ENCODE measurements at places on chromosomes 1 and 21.

GRCh38 chr1:63920154-63921117 is 146.6 kb downstream of the ROR1 start:
- DNase-seq: no peak

DNA sequence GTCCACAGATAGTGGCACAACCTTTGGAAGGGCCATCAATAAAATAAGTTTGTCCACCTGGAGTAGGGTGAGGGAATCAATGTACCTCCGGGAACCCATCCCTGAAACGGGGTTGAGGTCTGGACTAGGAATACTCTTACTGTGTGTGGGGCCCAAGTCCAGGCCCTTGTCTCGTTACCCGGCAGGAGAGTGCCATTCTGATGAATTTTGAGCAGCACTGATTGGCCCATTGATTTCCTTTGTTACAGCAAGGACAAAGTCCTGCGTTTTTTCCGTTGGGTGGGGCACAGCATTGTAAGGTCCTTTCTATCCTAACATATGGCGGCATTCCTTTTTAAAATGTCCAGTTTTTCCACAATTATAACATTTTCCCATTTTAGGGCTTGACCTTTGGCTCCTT is 75.2 kb downstream of the AXDND1 start:
- no peak for DNase-seq

- no peak for DNase-seq
These were observed 347.2 kb downstream of the DISC1 start for GRCh38 chr1:231973830-231974229.

GRCh38 chr1:20726118-20726911 is 6.2 kb downstream of the SH2D5 start:
- no peak for DNase-seq

GRCh38 chr1:180542838-180543145 is 16.0 kb upstream of the OVAAL start:
- DNase-seq: no peak

DNA sequence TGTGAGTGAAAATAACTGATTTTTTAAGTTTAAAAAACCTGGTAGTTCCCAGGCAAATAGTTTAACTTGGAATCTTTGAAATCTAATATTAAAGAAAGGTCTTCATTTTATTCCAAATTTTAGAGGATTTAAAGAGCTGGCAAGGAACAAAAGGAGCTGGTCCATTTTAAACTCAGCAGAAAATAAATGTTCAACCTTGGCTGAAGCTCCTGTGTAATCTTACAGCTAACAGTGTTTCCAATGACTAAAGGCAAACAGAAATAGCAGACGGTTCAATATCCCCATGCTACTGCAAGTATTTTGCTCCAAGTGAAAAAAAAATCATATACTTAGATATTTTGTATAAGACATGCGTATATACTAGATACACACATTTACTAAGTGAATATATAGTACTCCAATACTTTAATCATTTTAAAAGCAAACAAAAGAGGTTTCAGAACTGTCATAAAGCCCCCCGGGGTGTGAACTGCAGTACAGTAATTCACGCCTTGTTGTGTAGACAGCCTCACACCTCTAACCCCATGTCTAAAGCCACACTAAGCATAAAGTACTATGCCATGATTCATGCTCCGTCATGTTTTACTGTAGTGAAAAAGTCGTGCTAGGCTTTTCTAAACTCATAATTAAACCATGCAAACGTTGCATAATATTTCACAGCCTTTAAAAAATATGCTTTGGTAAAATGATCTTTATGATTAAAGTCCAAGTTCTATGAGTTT is 132.2 kb downstream of the CLIC6 start:
- no peak for DNase-seq

GRCh38 chr1:147341246-147341645 is 98.8 kb downstream of the CHD1L start:
- DNase-seq: no peak

- DNase-seq: no peak
These were observed 185.1 kb downstream of the PLPP3 start for GRCh38 chr1:56394298-56394697.

DNA sequence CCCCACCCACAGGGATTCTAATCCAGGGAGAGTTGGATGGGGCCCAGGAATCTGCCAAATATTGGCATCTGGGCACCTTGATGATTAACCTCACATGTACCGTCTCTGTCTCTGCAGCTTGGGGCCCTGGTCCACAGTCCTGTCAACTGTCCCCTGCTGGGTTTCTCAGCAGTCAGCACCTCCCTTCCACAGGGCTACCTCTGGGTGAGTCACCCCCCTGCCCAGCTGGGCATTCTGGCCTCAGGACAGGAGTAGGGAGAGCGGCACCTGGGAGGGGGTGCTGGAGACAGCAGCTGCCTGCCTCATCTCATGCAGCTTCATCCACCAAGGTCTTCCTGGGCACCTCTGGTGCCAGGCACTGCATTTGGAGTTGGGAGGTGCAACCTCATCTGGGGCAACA is 100.6 kb upstream of the ACTL8 start:
- no peak for DNase-seq

- no peak for DNase-seq
These were observed 29.7 kb downstream of the SSBP3 start for GRCh38 chr1:54376430-54377039.

- DNase-seq: no peak
These were observed 3.9 kb downstream of the C1orf198 start for GRCh38 chr1:230864441-230864840.

- DNase-seq: no peak
These were observed 77.7 kb downstream of the SLC16A1 start for GRCh38 chr1:112878321-112878720.

GRCh38 chr1:20612221-20612746 is 21.0 kb upstream of the PINK1 start:
- DNase-seq: no peak

GRCh38 chr1:228472655-228473054 is 14.5 kb upstream of the RNF187 start:
- no peak for DNase-seq

DNA sequence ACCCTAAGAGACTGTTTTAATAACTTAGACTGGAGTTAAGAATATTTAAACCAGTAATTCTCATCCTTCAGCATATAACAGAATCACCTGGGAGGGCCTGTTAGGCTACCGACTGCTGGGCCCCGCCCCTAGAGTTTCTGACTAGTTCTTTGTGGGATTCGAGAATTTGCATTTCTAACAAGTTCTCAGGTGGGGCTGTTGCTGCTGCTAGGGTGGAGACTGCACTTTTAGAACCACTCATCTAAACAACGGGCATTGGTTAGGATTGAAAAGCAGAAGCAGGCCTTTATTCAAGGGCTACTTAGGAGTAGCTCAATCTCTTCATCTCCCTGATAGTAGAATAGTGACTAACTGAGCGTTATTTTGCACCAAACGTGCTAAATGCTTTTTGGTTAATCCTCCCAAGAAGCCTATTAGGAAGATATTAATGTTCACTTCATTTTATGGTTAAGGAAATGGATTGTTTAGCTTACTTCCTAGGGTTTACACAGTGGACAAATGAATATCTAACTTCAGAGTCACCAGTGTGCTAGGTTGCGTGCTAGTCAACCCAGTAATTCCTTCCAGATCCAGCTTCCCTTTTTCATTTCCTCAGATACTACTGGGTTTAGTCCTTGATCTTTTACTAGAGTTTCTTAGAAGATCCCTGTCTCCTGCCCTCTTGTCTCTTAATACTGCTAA is 31.1 kb upstream of the UAP1 start:
- DNase-seq: no peak

GRCh38 chr1:232292239-232292638 is 337.7 kb downstream of the SIPA1L2 start:
- no peak for DNase-seq

GRCh38 chr1:68049941-68050878 is at the start of gene DIRAS3:
DIRAS3 (minus strand) TSS chr1:68050627; CDS start chr1:68047297, 3,330 bp downstream.
- DNase-seq: no peak

Data from naive thymus-derived CD8-positive, alpha-beta T cell (primary cell).